Astrocyte of the cerebellum (primary cell): ENCODE measurements at places on chromosomes 6 and 20.
A peak's percentile ranks its signal among the peaks of the same experiment; 100 is the strongest.

- DNase-seq: peak; percentile 71
These were observed 66.5 kb upstream of the SLC35F1 start for GRCh38 chr6:117840541-117840983.

GRCh38 chr6:6771964-6772363 lies 183.4 kb downstream of the LY86 start:
- no peak for DNase-seq

DNA sequence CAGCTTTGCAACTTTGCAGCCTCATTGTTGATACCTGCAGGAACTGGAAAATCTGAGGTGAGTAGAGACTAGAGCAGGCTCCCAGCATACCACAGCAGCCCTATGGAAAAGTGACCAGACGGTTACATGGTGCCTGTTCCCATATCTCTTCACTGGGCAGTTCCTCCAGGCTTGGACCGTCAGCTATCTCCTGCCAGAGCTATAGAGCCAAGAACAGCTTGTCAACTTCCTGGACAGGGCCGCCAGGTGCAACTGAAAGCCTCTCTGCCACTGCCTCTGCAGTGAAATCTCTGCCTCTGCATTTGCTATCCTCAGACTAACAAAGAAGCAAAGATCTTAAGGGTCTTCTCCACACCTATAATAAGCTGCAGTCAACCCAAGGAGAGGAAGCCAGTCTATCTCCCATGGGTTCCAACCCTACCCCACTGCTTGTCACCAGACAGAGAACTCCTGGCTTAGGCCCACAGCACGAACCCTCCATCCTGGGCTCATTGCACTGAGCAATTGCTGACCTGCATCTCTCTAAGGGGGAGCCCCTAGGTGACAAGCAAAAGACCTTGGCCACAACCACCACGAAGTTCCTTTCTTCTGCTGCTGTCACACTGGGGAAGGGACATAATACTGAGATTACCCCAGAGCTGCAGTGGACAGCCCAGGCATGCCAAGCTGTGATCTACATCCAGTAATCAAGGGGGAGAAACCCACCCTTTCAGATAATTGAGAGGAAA lies 60.1 kb upstream of the KHDRBS2 start:
- DNase-seq: no peak

- no peak for DNase-seq
These were observed 1.4 kb downstream of the MDGA1 start for GRCh38 chr6:37696220-37696840.

DNA sequence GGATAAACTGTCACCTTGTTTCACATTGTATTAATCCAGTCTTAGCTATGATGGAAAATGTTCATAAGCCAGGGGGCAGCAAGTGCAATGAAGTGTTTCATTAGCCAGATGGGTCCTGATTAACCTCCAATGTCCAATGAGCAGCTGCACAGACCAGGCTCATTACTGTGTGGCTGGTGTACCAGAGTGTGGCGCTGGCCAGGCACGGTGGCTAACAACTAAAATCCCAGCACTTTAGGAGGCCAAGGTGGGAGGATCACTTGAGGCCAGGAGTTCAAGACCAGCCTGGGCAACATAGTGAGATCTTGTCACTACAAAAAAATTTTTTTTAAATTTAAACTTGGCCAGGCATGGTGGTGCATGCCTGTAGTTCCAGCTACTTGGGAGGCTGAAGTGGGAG lies 201.7 kb upstream of the FOXQ1 start:
- DNase-seq: no peak

DNA sequence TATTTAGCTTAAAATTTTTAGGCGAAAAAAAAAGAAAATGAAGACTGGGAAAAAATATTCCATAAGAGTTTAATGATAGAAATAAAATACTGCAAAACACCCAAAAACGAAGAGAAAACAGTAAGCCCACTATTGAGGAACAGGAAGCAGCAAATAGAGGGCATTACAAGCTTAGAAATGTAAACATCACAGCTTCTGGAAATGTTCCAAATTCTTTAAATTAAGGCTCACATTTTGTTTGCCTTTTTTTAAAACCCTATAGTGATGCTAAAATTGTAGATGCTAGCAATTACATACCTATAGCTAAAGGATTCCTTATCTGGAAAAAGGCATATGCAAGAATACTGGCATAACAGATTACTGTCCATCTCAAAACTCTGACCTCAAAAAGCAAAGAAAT lies 248.6 kb downstream of the KHDRBS2 start:
- DNase-seq: no peak

- no peak for DNase-seq
These were observed 194.6 kb downstream of the CDH26 start for GRCh38 chr20:60152792-60153191.

DNA sequence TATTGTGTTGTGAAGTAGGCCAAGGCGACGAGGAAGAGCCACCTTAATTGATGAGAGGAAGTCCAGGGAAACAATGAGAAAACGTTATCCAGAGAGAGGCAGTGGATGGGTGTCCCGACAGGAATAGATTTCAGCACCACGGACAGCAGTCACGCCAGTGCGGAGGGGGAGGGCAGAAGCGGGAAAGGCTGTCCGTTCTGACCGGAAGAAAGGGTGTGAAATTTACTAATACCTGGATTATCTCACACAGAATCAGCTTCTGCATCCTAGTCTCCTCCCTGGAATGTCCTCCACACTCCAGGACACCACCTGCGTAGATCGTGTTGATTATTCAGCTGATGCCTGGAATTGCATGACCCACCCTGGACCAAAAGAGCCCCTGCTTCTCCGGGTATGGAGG lies 7.4 kb upstream of the BPIFA3 start:
- peak; percentile 49 for DNase-seq

DNA sequence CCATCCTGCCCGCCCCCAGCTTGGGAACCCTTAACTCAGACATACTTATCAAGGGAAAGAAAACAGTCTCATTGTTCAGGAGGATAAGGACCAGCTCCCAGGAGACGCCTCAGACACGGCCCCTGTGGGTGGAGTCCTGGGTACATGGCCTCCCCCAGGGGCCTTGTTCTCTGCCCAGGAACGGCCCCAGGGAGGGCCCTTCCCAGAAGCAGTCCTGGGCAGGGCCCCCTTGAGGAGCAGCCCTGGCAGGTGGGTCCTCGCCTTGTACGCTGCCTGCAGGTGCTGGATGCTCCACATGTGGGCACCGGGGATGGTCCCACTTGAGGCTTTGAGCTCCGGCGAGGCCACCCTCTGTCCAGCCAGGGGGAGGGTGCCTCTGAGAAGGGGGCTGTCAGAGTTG lies 4.5 kb upstream of the GATA5 start:
- DNase-seq: no peak

- no peak for DNase-seq
These were observed 310.2 kb downstream of the TSHZ2 start for GRCh38 chr20:53282217-53282955.

DNA sequence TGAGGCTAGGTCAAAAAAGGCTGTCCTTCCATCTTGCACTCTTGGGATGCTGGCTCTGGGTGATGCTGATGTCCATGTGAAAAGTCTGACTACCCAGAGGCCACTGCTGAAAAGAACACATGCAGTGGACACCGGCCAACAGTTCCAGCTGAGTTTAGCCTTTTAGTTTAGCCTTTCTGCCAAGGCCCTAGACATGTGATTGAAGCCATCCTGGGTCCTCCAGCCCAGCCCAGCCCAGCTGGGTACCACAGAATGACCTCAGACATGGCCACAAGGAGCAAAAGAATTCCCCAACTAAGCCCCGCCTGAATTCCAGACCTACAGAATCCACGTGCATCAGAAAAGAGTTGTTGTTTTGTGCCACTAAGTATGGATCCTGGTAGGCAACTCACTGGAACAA lies 17.4 kb downstream of the PIGT start:
- peak; percentile 80 for DNase-seq

- DNase-seq: no peak
These were observed 31.4 kb downstream of the TBC1D32 start for GRCh38 chr6:121302882-121303281.

GRCh38 chr6:18406955-18407749 lies 20.0 kb downstream of the RNF144B start:
- DNase-seq: no peak
